Spinal cord (tissue), 10 donors: ENCODE measurements at places on chromosomes 1 and 21. TPM values are rescaled to one million over a fixed set of nuclear protein-coding genes. Genes with fewer than 3 reads are reported as not detected.

Gene GJA9
- polyA plus RNA-seq: 1.0 TPM

Gene S100A7
- not detected for polyA plus RNA-seq

Gene ADAR
- polyA plus RNA-seq: 131 TPM

Gene SIK1
- 4.7 TPM for polyA plus RNA-seq

Gene FAM20B
- polyA plus RNA-seq: 43.6 TPM
